AG10803 (cell line): ENCODE measurements at places on chromosomes 3 and 15.
A peak's percentile ranks its signal among the peaks of the same experiment; 100 is the strongest.

GRCh38 chr3:100915706-100916495, 77.3 kb downstream of the ABI3BP start:
- no peak for DNase-seq

- no peak for DNase-seq
Measured at GRCh38 chr3:45506751-45507391, 87.7 kb upstream of the LIMD1 start.

DNA sequence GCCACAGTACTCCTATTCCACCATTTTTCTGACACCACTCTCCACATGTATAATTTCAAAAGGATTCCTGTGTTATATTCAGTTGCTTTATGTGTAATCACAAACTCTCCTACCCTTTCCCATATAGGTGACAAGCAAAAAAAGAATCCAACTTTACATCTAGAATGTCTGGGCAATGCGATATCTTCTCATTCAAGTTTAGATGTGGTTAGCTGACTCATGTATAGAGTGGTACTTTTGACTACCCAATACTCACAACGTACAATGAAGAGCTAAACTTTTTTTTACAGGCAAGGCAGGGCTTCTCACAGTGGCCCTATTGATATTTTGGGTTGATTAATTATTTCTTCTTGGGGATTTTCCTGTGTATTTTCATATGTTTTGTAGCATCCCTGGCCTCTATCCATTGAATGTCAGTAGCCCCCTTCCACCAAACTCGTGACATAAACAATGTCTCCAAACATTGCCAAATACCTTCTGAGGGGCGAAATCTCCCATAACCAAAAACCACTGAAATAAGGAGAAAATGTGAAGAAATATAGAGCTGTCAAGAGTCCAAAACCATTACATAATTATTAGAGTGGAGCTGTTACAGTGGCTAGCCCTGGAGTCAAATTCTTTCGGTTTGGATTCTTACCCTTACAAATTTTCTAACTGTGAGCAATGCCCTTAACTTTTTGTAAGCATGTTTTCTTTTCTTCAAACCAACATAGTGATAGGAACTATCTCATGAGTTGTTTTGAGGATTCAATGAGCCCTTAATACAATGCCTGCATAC, 342.6 kb downstream of the NSUN3 start:
- no peak for DNase-seq

DNA sequence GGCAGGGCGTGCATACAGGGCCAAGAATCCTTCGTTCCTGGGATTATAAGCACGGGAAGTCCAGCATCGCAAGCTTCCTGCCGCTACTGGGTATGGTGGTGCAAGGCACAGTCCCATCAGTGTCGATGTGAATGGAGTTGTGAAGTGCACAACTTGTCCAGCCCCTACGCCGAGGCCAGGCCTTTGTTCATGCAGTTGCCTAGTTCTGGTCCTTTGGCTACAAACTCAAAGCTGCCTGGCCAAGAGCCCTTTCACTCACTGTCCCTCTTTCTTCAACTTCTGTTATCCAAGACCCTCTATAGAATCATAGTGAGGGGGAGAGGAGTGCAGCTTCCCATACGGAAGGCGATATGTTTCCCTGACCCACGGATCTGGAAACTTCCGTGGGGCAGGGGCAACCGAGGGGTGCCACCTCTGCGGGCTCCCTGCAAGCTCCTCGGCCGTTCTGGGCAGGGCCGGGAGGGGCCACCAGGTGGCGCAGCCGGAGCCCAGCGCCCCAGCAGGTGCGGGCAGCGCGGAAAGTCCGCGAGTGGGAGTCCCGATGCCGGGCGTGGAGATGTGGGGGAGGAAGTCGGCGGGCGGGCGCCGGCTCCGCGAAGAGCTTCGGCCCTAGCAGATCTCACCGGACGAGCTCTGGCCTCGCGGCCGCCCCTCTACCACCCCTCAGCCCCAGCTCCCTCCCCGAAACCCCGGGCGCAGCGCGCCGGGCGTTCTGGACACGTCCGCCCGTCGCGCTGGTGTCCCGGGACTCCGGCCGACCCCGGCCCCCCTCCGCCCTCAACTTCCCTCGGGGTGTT, 693 bp downstream of the RASGRP1 start:
- DNase-seq, result peak; percentile 40

GRCh38 chr3:197350446-197350845, 52.0 kb upstream of the DLG1 start:
- no peak for DNase-seq
